Caki2 (cell line): ENCODE measurements at places on chromosomes 7 and 10. TPM values are rescaled to one million over a fixed set of nuclear protein-coding genes. Genes with fewer than 3 reads are reported as not detected.

GRCh38 chr10:69853064-69853463 lies 51.4 kb downstream of the COL13A1 start:
- DNase-seq = no peak

GRCh38 chr10:113161066-113161465 lies 211.0 kb downstream of the TCF7L2 start:
- no peak for DNase-seq

Gene ZNF804B
- not detected in 2 replicates for total RNA-seq

- no peak for DNase-seq
Measured at GRCh38 chr7:36984710-36985312, 260.5 kb upstream of the AOAH start.
